NCI-H524 treated with DMSO at 0.1 percent for 48 hours (cell line): ENCODE measurements at places on chromosomes 11 and 22.

- no peak for DNase-seq
Observed at GRCh38 chr11:11821899-11822298, 19.9 kb upstream of the USP47 start.

DNA sequence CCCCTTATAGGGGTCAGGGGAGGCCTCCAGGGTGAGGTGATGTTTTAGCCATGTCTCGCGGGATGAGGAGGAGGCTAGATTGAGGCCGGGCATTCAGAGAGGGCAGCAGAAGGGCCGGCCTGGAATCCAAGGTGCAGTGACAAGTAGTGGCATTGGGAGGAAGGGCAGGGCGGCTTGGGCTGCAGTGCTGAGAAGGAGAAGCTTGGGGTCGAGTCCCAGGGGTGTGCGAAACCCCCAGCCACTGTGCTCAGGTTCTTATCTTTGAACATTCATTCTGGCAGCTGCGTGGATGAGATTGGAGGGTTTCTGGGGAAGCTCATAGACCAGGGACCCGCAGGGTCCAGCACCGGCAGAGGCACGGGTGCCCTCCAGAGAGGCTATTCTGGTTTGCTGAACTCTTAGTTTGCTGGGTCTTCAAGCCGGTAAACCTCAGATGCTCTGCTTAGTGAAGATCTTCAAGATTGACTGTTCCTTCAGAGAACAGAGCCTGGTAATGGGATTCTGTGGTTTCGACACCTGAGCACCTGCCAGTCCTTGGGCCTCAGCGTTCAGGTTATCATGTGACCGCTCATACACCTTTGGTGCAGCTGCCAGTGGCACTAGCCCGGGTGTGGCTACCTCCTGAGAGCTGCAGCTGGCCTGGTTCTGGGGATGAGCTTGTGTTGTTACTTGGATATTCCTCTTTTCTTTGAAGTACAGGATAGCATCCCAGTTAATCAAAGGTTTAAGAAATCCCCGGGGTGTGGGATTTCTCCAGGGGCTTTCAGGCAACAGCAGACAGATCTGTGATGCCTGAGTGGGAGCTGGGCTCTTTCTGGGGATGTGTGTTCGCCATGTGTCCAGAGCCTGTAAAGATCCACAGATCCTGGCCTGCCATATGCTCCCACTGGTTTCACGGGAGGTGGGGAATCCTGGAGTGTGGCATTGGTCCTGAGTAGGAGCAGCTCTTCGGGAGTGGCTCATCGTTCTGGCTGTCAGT is 152.8 kb downstream of the TBC1D22A start:
- DNase-seq: no peak

GRCh38 chr22:27260087-27260698 is 541.4 kb downstream of the MN1 start:
- peak; percentile 60 for DNase-seq

DNA sequence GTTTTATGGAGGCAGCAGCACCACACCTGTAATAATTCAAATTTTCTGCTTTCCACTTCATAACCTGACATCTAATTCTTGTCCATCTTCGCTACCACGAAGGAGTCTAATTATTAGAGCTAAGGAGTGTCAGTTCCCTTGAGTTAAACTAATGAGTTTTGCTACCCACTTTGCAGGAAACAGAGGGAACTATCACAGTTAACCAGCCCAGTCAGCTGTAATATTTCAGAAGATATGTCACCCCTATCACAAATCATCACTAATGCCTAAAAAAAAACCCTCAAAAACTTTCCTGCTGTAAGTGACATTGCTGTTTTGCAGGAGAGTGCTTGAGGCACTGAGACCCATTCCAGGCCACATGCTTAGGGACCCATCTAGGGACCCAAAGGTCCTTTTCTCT is 8.4 kb downstream of the TECTA start:
- DNase-seq: no peak

DNA sequence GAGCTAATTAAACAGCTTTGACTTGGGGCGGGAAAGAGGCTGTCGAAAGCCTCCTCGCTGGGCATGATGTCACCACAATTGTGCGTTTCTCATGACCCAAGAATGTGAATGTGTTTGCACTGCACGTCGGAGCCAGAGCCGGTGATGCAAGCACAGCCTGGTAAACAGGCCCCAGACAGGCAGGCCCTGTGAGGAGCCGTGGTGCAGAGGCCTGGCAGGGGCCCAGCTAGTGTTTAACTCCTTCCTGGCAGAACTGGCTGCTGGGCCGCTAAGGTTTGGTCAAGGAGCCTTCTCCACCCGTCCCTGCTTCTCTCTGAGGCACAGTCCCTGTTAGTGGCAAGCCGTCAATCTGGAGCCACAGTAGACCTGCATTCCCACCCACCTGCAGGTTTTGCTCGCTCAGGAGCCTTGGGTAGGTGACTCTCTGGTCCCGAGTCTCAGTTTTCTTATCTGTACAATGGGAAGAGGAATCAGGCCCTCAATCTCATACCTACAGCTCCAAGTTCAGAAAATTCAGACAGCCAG is 25.4 kb upstream of the SMTN start:
- DNase-seq: no peak

GRCh38 chr22:45838305-45838887 is 138.6 kb downstream of the WNT7B start:
- DNase-seq: no peak

DNA sequence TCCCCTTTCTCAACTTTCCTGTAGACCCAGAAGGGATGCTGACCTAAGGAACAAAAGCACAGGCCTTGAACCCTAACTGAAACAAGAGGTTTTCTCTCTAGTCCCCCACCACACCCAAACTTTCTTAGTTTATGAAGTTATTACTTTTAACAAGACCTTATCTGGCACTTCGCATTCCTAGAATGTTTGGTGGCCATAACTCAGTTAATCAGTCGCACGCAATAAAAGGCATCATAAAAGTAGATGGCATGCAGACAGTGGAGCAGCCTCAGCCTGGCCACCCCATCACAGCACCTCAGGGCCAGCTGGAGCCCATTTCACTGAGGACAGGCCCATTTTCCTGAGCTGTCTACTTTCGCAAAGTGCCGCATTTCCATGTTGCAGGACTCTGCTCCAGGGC is 301.9 kb downstream of the OPCML start:
- no peak for DNase-seq

- no peak for DNase-seq
Observed at GRCh38 chr11:12642806-12643428, 31.3 kb upstream of the TEAD1 start.

GRCh38 chr11:19311308-19312030 is 70.7 kb upstream of the E2F8 start:
- no peak for DNase-seq

GRCh38 chr22:45868571-45869339 is 108.2 kb downstream of the WNT7B start:
- DNase-seq: no peak

DNA sequence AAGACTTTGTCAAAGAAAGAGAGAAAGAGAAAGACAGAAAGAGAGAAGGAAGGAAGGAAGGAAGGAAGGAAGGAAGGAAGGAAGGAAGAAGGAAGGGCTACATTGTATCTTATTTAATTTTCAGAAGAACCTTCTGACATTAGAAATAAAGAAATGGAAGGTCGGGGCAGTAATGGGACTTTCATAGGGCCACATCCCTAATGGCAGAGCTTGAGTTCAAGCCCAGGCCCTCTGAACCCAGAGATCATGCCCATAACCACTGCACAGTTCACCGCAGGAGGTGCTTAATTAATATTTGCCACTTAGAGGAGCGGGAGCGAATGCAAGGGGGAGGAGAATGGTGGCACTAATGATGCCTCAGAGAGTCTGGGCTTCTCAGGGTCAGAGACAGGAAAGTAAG is 233.3 kb downstream of the MN1 start:
- DNase-seq: no peak

DNA sequence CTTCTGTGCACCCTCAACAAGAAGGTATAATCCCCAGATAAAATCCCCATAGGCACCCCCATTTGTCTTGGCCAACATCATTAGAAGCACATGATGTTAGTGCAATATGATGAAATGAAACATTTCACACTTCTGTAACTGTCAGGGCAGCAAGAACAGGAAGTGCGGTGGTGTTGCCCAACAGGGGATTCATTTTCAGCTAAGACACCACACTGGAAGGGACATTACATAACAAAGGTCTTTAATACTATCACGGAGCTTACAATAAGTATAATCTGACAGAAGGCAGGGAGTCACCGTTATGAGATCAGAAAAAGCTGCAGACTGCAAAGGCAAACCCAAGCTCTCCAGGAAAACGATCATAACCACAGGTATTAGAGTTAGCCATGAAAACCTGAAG is 2.0 kb downstream of the OR52W1 start:
- no peak for DNase-seq

- DNase-seq: no peak
Observed at GRCh38 chr22:43038325-43038724, 23.4 kb upstream of the PACSIN2 start.

GRCh38 chr11:121344824-121345223 is 52.3 kb downstream of the SC5D start:
- DNase-seq: no peak

- DNase-seq: no peak
Observed at GRCh38 chr11:4074266-4074665, 20.3 kb upstream of the RRM1 start.

DNA sequence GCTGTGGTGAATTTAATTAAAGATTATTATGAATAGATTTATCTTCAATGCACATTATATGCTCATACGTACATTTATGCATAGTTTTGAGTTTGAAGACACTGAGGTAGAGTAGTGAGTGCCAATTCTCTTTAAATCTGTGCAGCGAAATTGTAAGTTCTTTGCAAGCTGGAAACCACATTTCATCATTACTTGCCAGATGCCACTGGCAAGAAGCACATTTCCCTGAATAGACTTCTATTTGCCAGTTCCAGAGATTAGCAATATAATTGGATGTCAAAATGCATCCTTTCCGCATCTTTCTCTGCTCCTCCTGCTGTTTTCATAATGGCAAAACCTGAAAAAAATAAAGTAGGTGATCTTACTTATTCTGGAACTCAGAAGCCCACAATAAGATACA is 448.0 kb downstream of the LUZP2 start:
- no peak for DNase-seq

GRCh38 chr11:71080239-71081097 is 171.9 kb downstream of the SHANK2 start:
- DNase-seq: peak; percentile 41

DNA sequence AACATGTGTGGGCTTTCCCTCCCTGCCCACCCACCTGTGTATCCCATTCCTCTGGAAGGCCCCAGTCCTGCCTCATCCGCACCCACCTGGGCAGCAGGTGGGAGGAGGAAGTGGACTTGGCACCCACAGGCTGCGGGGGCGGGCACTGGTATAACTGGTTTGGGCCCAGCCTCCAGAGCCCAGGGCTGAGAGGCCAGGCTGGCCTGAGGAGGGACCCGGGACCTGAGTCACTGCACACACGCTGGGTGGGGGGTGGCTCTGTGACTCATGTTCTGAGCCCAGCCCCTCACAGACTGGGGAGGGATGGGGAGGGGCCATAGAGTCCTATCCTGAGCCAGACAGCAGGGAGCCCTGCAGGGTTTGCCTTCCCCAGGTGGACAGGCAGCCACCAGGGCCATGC is 16.7 kb downstream of the PHLDA2 start:
- no peak for DNase-seq

DNA sequence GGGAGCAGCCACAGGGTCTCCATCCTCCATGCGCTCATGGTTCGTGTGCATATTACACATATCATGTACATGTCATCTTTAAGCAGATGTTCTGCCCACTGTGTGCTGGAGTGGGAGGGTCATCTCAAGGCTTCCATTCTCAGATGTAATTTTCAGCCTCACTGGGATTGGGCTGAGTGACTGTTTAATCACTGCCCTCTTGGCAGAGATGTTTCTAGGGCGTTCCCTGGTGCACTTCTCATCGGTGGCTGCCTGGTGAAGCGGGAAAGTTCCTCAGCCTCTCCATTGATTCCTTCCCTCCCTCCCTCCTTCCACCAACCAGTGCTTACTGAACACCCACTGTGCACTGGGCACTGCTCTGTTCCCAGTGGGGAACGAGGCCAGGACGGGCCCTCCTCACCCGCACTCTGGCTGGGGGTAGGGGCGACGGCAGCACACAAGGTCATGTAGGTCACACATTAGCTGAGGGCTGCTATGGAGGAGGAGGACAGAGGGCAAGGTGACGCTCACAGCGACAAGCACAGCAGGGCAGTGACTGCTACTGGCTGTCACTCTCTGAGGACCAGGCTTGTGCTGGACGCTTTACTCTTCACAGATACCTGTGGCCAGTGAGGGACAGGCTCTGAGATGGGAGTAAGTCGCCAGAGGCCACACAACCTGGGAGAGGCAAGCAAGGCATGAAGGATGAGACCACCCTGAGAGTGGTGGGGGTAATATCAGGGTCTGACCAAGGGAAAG is 22.9 kb downstream of the GNAZ start:
- no peak for DNase-seq

GRCh38 chr11:124315052-124315451 is 1.3 kb upstream of the OR8D1 start:
- no peak for DNase-seq

- no peak for DNase-seq
Observed at GRCh38 chr11:119206511-119207414, 624 bp downstream of the CBL start.
